ENCODE measurements at places on chromosomes 3 and 15. TPM values are rescaled to one million over a fixed set of nuclear protein-coding genes. Genes with fewer than 3 reads are reported as not detected.

TRAT1 gene
- total RNA-seq: not detected

PIF1 gene
- total RNA-seq: 8.3 TPM

TRANK1 gene
- 0.67 TPM for total RNA-seq

P3H2 gene
- not detected for total RNA-seq

SNTN gene
- not detected for total RNA-seq
